ENCODE measurements at places on chromosomes 13 and 19. TPM values are rescaled to one million over a fixed set of nuclear protein-coding genes. Genes with fewer than 3 reads are reported as not detected.

KDELR1 gene
- total RNA-seq = 70.1 TPM

KIR3DL1 gene
- total RNA-seq = not detected

VSTM2B gene
- not detected for total RNA-seq

KLK1 gene
- total RNA-seq = not detected

LMTK3 gene
- 3.0 TPM for total RNA-seq

All from cardiac septum (tissue), 1 donor.